ENCODE measurements at places on chromosomes 12 and 14. TPM values are rescaled to one million over a fixed set of nuclear protein-coding genes. Genes with fewer than 3 reads are reported as not detected.

Gene TSFM
- total RNA-seq, result 15.6 TPM

Gene ANKS1B
- not detected for total RNA-seq

Gene KRT75
- total RNA-seq, result not detected

Gene RIPK3
- 20.2 TPM for total RNA-seq

Gene MYF6
- not detected for total RNA-seq

Gene SCAF11
- 50.9 TPM for total RNA-seq

Gene MYH6
- total RNA-seq, result under 0.01 TPM

Gene EML5
- total RNA-seq, result 0.54 TPM

Gene CMA1
- total RNA-seq, result not detected

Gene HCAR2
- under 0.01 TPM for total RNA-seq

Gene TMEM119
- under 0.01 TPM for total RNA-seq

Gene SIX1
- total RNA-seq, result not detected

Gene SMIM41
- total RNA-seq, result under 0.01 TPM

Gene WNT5B
- 1.1 TPM for total RNA-seq

Gene TCTN2
- total RNA-seq, result 21.0 TPM
